ENCODE measurements at places on chromosomes 1 and 21.

DNA sequence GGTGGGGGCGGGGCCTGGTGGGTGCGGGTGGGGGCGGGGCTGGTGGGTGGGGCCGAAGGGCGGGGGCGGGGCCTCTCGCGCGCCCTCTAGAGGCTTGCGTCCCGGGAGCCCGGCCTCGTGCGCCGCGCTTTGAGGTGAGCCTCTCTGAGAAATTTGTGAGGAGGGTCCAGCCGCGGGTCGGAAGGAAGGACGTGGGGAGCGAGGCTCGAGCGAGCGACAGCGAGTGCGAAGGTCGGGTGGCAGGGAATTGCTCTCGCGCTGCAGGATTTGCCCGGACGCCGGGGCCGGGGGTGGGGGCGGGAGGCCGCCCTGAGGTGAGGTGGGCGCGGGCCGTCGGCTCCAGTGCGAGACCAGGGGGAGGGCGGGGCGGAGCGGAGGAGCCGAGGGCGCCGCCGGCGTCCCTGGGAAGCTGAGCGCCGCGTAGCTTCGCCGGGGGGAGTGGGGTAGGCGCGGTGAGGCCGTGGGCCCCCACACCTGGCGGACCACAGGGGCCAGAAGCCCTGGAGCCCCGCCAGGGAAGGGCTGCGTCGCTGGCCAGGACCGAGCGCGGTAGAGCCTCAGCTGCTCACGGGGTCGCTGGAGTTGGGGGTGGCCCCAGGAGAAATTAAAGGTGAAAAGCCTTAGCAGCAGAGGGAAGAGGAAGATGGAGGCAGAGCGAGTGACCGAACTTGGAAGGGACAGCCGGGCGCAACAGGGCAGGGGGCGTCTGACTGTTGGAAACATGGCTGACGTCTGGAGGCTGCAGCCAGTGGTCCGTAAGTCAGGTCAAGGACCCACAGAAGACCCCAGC is 754 bp upstream of the LSS start:
- DNase-seq: peak; percentile 56

DNA sequence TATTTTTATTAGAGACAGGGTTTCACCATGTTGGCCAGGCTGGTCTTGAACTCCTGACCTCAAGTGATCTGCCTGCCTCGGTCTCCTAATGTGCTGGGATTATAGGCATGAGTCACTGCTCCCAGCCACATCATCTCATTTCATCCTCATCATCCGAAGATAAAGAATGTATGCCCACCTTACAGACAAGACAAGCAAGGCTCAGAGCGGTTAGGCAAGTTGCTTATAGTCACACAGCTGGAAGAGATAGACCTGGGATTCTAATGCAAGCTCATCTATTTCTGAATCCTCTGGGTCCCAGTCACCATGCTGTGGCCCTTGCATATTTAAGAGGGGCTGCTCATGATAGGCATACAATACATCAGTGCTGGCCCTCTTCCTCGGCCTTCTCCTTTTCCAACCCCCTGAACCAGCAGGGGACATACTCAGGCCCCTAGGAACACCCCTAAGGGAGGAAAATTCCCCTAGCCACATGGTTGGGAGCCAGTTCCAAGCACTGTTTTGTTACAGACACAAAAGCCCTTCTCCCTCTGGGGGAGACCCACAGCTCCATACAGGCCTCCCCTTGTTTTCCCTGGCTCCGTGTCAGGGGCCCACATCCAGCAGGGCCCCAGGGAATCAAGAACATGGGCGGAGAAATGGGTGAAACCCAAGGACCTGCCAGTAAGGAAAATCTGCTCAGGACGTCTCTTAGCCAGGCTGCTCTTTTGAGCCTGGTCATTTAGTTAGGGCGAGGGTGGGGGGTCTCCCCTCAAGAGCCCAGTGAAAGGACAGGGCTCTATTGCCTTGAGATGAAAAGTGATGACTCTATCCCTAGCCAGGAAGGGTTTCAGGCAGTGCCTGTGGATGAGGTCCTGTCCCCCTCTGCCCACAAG is 6.9 kb downstream of the CSRP1 start:
- no peak for DNase-seq

GRCh38 chr21:38097789-38098188 is 159.0 kb upstream of the KCNJ15 start:
- DNase-seq: no peak

- no peak for DNase-seq
Measured at GRCh38 chr1:27967106-27967883, 7.5 kb downstream of the XKR8 start.

GRCh38 chr21:14533499-14534428 is 12.4 kb downstream of the SAMSN1 start:
- DNase-seq: no peak

GRCh38 chr1:99811075-99811474 is 39.1 kb upstream of the AGL start:
- DNase-seq: no peak

- no peak for DNase-seq
Measured at GRCh38 chr1:15289251-15289651, 42.2 kb downstream of the FHAD1 start.

GRCh38 chr1:195738966-195739650 is 869.1 kb downstream of the KCNT2 start:
- no peak for DNase-seq

DNA sequence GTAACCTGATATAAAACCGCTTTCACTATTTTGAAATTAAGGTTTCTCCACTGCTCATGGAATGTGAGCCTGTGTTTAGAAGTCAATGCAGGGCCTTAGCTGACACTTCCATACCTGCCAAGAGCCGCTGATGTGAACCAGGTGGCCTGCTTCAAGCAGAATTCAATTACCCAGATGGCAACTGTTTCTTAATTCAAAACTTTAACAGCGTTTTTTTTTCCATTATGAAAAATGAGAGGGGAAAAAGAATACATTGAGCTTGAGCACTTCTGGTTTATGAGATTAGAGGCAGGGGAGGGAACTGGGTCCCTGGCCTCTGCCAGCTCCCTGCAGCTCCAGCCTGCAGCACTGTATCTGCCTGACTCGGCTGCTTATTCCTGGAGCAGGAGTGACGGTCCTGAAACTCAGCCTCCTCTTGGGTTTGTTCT is 7.7 kb upstream of the ATP1A1 start:
- DNase-seq: no peak

- DNase-seq: no peak
Measured at GRCh38 chr1:20469406-20470076, 16.5 kb downstream of the CAMK2N1 start.

- no peak for DNase-seq
Measured at GRCh38 chr1:46166521-46167462, 8.1 kb upstream of the TSPAN1 start.

DNA sequence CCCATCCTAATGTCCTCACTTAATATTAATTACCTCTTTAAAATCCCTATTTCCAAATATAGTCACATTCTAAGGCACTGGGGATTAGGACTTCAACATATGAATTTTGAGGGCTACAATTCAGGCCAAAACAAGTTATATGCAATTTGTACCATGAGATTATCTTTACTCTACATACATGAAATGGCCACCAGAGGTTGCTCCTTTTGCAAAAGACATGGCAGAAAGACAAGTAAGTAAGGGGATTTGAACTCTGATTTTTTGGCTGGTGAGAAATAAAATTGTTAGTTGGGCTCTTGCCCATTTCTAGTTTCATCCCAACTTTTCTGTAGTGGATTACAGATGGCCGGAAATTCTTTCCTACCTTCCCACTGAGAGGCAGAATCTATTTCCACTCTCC is 4.8 kb upstream of the ALG6 start:
- DNase-seq: no peak

- DNase-seq: no peak
Measured at GRCh38 chr1:43913666-43914360, 19.8 kb upstream of the ARTN start.

- DNase-seq: peak; percentile 33
Measured at GRCh38 chr1:25906644-25907300, 553 bp upstream of the STMN1 start.

DNA sequence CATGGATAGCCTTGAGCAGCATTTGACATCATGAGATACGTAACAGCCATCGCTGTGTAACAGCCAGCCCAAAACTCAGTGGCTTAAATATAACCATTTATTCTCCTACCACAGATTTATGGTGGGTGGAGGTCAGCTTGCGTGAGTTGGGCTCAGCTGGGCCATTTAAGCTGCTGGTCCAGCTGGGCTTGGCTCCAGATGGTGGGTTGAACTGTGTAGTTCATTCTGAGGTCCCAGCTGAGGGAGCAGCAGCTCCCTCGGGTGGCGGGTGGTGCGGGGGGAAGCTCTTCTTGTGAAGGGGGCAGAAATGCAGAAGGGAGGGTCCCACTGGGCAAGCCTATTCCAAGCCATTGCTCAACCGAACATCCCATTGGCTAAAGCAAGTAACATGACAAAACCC is 75.9 kb downstream of the IGSF21 start:
- DNase-seq: no peak

DNA sequence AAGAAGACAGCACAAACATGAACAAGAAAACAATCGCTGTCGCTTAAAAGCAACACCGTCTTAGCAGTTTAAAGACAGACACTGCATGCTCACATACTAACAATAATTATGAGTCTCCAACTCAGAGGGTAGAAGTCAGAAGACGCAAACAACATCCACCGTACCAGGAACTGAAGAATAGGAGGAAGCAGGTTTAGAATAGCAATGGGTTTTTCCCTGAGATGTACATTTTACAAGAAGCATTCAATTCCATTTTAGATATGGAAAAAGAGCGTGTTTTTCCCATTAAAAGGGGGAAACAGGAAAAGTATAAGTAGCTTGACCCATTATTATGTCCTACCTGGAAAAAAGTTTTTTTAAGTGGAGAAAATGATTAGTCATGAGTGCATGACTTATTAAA is 34.5 kb upstream of the KCNE1 start:
- DNase-seq: no peak

- DNase-seq: no peak
Measured at GRCh38 chr1:110188035-110188618, 22.0 kb upstream of the KCNC4 start.

DNA sequence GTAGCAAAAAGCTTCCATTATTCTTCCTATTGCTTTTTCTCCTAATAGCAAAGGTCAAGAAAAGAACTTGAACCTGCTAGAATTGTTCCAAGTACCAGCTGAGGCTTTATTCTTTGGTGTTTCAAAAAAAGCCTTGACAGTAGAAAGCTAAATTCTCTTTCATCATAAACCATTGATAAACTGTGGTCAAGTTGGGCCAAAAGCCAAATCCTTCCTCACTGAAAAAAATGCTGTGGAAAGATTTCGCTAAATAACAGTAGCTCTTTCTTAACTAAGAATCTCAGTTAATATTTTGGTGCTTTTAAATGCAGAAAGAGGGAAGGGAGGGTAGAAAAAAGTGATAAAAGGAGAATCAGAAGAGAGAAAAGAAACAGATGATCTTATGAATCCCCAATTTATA is 14.0 kb upstream of the JAM2 start:
- no peak for DNase-seq

DNA sequence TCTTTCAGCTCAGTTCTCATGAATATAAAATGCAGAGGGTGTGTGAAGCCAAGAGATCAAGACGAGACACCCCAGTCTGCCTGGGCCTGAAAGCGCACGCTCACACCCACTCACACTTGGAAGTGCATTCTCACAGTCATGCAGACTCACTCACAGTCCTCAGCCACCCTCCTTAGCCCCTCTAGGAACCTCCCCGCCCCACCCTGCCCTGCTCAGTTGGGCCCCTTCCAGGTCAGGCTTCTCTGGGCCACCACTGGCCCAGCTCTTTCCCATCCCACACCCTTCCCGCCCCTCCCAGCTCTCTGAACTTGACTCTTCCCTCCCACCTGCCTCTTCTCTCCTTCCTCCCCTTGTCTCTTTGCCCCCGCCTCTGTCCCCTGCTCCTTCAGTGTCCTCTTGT is 93.8 kb downstream of the EPHB2 start:
- DNase-seq: no peak

DNA sequence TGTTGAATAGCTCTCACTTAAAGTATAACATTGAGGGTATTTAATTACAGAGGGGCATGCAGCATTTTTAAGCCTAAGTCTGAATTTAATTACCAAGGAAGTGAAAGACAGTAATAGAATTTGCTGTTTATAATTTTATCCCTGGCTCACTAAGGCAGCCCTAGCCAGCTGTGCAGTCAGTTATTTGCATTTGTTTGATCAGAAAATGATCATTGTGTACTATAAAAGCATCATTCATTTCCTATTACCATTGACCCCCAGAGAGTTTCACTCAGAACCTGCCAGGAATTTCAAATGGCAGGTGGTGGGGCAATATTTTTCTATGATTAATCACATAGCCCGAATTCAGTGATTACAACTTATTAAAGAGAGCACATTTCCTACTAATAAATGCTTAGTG is 277.1 kb upstream of the KAZN start:
- no peak for DNase-seq

DNA sequence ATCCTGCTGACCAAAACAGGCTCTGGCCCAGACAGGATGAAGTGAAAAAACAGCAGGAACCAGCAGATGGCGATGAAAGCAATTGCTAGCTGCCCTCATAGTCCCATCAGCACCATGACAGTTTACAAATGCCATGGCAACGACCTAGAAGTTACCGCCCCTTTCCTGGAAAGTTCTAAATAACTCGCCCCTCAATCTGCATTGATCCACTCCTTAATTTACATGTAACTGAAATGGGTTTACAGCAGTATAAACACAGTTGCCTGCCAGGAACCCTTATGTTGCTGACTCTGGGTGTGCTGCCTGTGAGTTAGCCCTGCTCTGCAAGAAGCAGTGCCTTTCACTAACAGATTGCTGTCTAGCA is 65.5 kb upstream of the CR1L start:
- peak; percentile 18 for DNase-seq

GRCh38 chr1:192892934-192893333 is 84.1 kb downstream of the RGS2 start:
- DNase-seq: no peak

- DNase-seq: no peak
Measured at GRCh38 chr1:201013991-201014815, 9.3 kb downstream of the KIF21B start.

DNA sequence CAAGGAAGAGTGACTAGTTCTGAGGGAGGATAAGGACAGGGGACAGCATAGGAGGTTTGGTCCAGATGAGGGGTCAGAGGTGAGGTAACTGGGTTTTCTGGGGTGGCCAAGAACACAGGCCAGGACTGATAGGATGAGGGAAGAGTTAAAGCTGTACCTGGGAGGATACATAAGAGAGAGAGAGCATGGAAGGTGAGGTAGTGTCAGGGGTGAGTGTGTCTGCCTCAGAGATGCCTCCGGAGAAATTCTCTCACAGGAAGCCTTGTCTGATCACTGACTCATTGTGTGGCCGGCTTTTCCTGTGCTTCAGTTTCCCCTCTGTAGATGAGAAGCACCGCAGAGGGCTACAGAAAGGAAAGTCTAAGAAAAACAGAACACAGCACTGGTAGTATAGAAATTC is 40.2 kb downstream of the FASLG start:
- DNase-seq: no peak

GRCh38 chr1:16925635-16926490 is 4.1 kb downstream of the CROCC start:
- DNase-seq: no peak

- DNase-seq: no peak
Measured at GRCh38 chr1:224559981-224560728, 56.0 kb upstream of the CNIH3 start.

DNA sequence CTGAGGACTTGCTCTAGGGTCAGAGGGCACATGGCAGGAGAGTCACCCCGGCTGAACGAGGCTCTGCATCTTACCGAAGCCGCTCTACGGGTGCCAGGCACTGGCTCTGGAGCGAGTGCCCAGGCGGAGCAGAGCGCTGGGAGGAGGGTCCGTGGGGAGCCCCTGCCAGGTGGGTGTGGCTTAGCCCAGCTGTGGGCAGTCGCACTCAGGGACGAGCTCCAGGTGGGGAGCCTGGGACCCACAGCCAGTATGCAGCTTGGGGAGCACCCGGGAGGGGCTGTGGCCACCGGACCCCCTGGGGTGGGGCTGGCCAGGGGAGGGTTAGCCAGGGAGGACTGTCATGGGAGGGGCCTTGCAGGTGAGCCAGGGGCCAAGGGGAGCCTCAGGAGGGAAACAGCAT is 3.8 kb downstream of the AGRN start:
- no peak for DNase-seq
